ENCODE measurements at places on chromosomes 7 and 10. TPM values are rescaled to one million over a fixed set of nuclear protein-coding genes. Genes with fewer than 3 reads are reported as not detected.
A peak's percentile ranks its signal among the peaks of the same experiment; 100 is the strongest.

CLCN1 gene
- total RNA-seq: not detected

GRCh38 chr7:87648316-87648715 lies 20.1 kb downstream of the RUNDC3B start:
- H3K36me3 ChIP-seq: no peaks in the 10 kb centered on the region
- no peak overlapping the region for H3K4me3 ChIP-seq
- H3K27ac ChIP-seq: no peak overlapping the region
- no peaks in the 10 kb centered on the region for H3K4me1 ChIP-seq

- no peaks in the 10 kb centered on the region for H3K36me3 ChIP-seq
- DNase-seq: no peak
- H3K4me1 ChIP-seq: no peaks in the 10 kb centered on the region
- no peak overlapping the region for H3K27ac ChIP-seq
- H3K4me3 ChIP-seq: no peak overlapping the region
These were observed 137.2 kb upstream of the PCBD1 start for GRCh38 chr10:71025535-71025934.

DNA sequence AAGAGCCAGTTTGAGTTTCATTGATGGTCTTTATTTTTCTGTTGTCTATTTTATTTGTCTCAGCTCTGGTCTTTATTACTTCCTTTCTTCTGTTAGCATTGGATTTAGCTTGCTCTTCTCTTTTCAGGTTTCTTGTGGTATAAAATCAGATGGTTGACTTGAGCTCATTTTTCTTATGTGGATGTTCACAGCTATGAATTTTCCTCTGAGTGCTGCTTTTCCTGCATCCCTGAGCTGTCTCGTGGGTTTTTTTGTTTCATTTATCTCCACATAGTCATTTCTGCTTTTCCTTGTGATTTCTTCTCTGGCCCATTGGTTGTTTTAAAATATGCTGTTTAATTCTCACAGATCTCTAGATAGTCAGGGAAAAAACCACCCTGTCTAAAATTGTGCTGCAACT lies 19.7 kb downstream of the ADGRA1 start:
- H3K36me3 ChIP-seq: no peaks in the 10 kb centered on the region
- no peak overlapping the region for H3K4me3 ChIP-seq
- no peak overlapping the region for H3K27ac ChIP-seq
- no peaks in the 10 kb centered on the region for H3K27me3 ChIP-seq

- H3K27ac ChIP-seq: no peak overlapping the region
- no peaks in the 10 kb centered on the region for H3K4me1 ChIP-seq
- no peaks in the 10 kb centered on the region for H3K27me3 ChIP-seq
- DNase-seq: no peak
- H3K4me3 ChIP-seq: no peak overlapping the region
These were observed 30.6 kb downstream of the NET1 start for GRCh38 chr10:5442990-5443370.

GRCh38 chr7:115346685-115347084 lies 424.8 kb downstream of the MDFIC start:
- H3K27ac ChIP-seq: no peak overlapping the region
- no peaks in the 10 kb centered on the region for H3K36me3 ChIP-seq
- H3K27me3 ChIP-seq: no peaks in the 10 kb centered on the region
- H3K4me1 ChIP-seq: no peaks in the 10 kb centered on the region
- no peak overlapping the region for H3K4me3 ChIP-seq

GRCh38 chr10:120477743-120478141 lies 20.7 kb downstream of the PLPP4 start:
- peaks cover 5% of the 10 kb centered on the region for H3K27me3 ChIP-seq
- H3K27ac ChIP-seq: no peak overlapping the region
- no peaks in the 10 kb centered on the region for H3K36me3 ChIP-seq
- H3K4me3 ChIP-seq: no peak overlapping the region
- DNase-seq: no peak
- no peaks in the 10 kb centered on the region for H3K4me1 ChIP-seq

DNA sequence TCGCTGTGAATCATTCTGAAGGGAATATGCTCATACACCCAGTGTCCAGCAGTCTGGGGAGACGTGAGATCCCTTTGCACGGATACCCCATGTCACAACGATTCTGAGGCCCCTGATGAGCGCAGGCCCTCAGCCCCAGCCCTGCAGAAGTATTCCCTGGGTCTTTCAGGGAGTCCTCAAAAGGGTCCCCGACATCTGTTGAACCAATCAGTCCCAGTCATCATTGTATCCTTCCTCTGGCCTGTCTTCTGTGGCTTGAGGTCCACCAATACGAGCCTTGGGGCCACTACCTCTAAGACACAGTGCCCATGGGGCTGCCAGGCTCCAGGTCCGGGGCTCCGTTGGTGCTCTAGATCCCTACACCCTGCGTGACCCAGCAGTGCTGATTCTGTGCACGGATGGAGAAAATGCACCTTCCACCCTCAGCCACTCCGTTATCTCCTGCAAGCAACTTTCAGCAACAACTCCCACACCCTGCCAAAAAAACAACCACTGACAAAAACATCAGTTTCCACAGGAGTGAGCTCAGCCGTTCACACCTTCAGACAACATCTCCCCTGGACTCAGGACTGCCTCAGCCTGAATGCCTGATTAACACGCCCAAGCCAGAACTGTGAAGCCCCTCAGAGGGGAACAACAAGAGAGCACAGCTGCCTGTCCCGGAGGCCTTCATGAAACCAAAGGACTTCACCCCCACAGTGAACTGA lies 46.9 kb upstream of the KDM7A start:
- peaks cover 4% of the 10 kb centered on the region for H3K27me3 ChIP-seq
- no peak overlapping the region for H3K4me3 ChIP-seq
- no peak overlapping the region for H3K27ac ChIP-seq
- H3K4me1 ChIP-seq: no peaks in the 10 kb centered on the region
- no peaks in the 10 kb centered on the region for H3K36me3 ChIP-seq
- DNase-seq: no peak

DNA sequence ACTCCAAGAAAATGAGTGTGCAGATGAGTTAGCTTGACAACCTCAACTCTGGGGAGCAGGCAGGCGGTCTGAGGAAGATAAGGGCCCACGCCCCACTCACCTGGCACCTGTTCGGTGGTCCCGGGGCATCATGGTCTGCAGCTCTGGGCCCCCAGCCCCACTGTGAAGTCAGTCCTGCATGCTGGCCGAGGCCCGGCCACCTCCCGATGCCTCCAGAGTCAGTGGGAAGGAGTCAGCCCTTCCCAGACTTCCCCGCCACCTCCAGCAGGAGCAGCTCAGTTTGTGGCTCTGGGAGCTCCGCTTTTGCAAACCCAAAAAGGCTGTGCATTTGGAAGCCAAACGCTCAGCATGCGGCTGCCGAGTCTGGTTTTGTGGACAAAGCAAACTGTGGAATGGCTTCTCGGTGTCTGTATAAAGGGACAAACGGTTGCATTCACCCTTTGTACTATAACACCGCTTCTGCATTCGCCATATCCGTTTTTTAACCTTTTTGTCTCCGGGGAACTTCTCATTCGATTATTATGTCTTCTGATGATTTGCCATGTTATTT lies 167.3 kb downstream of the CCDC3 start:
- no peak overlapping the region for H3K4me3 ChIP-seq
- no peaks in the 10 kb centered on the region for H3K4me1 ChIP-seq
- no peaks in the 10 kb centered on the region for H3K36me3 ChIP-seq
- no peak for DNase-seq
- H3K27me3 ChIP-seq: no peaks in the 10 kb centered on the region
- H3K27ac ChIP-seq: no peak overlapping the region

DNA sequence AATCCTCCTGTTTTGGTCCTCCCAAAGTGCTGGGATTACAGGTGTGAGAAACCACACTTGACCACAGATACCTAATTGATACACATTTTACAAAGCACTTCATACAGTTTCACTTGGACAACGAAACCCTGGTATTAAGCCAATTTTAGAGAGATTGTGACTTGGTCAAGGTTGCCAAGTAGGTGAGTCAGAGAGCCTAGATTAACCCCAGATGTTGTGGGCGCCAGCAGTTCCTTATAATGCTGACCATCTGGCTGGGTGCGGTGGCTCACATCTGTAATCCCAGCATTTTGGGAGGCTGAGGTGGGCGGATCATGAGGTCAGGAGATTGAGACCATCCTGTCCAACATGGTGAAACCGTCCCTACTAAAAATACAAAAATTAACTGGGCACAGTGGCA lies 4.9 kb upstream of the PHKG1 start:
- no peak for DNase-seq

DNA sequence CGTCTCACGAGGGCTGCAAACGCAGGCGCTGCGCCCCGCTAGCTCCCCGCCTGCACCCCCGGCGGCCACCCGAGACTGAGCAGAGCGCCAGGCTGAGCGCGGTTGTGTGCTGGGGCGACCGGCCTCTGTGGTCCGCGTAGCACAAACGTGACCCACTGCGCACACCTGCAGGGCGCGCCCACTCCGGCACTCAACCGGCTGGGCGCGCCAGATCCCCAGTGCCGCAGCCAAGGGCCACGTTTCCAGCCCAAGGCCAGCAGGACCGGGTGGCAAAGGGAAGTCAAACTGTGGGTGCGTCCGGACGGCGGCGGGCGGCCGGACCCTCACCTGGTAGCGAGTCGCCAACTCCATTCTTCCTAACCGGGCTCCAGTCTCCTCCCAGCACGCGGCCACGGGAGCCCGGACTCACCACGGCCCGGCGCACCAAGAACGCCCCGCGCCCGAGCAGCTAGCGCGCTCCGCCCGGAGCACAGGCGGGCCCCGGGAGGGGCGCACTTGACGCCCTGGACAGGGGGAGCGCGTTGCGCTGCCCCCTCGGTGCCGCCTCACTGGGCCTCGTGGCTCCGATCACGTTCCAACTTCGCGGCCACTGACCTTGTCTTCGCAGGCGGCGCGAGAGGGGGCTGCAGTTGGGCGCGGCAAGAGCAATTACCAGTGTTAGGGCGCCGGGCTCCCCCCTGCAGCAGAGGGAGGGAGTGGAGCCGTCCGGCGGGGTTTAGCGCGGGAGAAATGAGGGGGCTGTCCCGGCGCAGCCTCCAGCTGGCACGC lies at the start of gene CDCA7L:
Gene CDCA7L, minus strand, starts transcription at position 446 of the 768 bp plus-strand sequence. Its CDS starts 95 bp downstream, at position 351.
- peak; percentile 94 for DNase-seq
- peaks cover 10% of the 10 kb centered on the region for H3K4me1 ChIP-seq
- H3K36me3 ChIP-seq: no peaks in the 10 kb centered on the region
- H3K27ac ChIP-seq: peak within 1 kb of the TSS; percentile 100
- H3K4me3 ChIP-seq: peak within 1 kb of the TSS; percentile 96
- H3K27me3 ChIP-seq: no peaks in the 10 kb centered on the region

Measured in SJCRH30 (cell line).